Regular cardiac myocyte (primary cell): ENCODE measurements at places on chromosomes 12 and 14. TPM values are rescaled to one million over a fixed set of nuclear protein-coding genes. Genes with fewer than 3 reads are reported as not detected.

ACSS3 gene
- total RNA-seq = 6.3 and 20.0 TPM in 2 replicates

CLEC1A gene
- under 0.01 TPM in 1 of 2 replicates, not detected in the other for total RNA-seq

EML1 gene
- 27.2 and 27.9 TPM in 2 replicates for total RNA-seq

GPRC5D gene
- total RNA-seq = not detected in 2 replicates

STYK1 gene
- total RNA-seq = 2.0 and 4.8 TPM in 2 replicates

BATF gene
- 1.2 TPM in 1 of 2 replicates, not detected in the other for total RNA-seq

CMKLR1 gene
- total RNA-seq = under 0.01 TPM in 1 of 2 replicates, not detected in the other

SDR9C7 gene
- not detected in 2 replicates for total RNA-seq

TAS2R50 gene
- 1.5 and 3.1 TPM in 2 replicates for total RNA-seq

RNASE7 gene
- not detected in 2 replicates for total RNA-seq

HCAR1 gene
- 0.19 and 0.56 TPM in 2 replicates for total RNA-seq

SDR39U1 gene
- total RNA-seq = 8.2 and 10.4 TPM in 2 replicates

RNU4-1 gene
- under 0.01 TPM in 1 of 2 replicates, not detected in the other for total RNA-seq

PRICKLE1 gene
- total RNA-seq = 3.1 and 4.6 TPM in 2 replicates

ADAM20 gene
- total RNA-seq = 0.38 and 2.3 TPM in 2 replicates

NDUFB1 gene
- 204 and 209 TPM in 2 replicates for total RNA-seq

NEUROD4 gene
- not detected in 2 replicates for total RNA-seq

LRCOL1 gene
- not detected in 2 replicates for total RNA-seq

CHFR gene
- 24.5 and 40.8 TPM in 2 replicates for total RNA-seq

PLEKHH1 gene
- total RNA-seq = 0.38 and 0.56 TPM in 2 replicates

ACAD10 gene
- 7.9 and 14.4 TPM in 2 replicates for total RNA-seq

IL22 gene
- not detected in 2 replicates for total RNA-seq

FOXG1 gene
- total RNA-seq = under 0.01 TPM in 1 of 2 replicates, not detected in the other

RERG gene
- 0.19 and 1.1 TPM in 2 replicates for total RNA-seq
